ENCODE measurements at places on chromosomes 3 and 15.

GRCh38 chr15:42921342-42921731, 759 bp upstream of the TTBK2 start:
- no peak for DNase-seq

GRCh38 chr3:154779571-154779970, 300.5 kb upstream of the MME start:
- DNase-seq = no peak

DNA sequence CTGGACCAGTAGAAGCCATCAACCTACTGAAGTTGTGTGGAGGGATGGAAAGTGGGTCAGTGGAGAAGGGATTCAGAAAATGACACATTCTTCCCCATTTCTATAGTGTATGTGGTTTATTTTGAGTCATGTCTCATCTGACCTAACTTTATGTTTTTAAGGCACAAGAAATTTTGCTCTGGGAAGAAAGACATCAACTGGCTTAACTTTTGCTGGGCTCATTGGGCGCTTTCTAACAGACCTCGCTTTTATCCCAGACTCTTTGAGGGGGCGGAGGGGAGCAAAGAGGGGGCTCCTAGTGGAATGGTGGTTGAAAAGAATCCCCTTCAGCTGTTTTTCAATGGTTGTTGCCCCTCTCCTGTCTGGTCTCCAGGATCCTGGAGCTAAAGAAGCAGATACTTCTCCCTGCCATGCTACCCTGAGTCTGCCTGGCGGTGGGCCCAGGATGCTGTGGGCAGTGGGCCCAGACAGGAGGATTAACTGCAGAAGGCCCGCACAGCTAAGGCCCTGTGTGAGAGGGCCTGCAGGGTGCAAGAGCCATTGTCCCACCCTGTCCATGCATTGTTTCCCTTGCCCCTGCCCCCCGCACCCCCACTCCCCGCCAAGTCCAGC, 14.5 kb downstream of the CSRNP1 start:
- no peak for DNase-seq

DNA sequence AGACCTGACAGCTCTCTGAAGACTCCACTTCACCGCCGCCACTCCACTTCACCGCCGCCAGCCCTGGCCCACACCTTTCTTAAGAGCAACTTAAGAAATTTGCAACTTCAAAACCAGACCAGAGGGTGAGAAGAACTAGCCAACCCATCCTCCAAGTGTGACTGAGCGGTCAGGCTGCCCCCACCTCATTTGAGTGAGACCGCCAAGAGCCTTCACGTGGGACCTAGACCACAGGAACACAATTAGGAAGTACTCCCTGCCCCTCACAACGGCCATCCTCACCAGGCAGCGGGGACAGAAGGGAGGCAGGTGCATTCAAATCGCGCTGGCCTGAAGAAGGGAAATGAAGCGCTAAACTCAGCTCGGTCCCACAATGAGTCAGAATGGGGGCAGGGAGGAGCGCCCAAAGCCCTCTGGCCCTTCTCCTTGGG, 156.8 kb upstream of the BCL6 start:
- DNase-seq = no peak

GRCh38 chr3:126407412-126408044, 12.8 kb downstream of the CFAP100 start:
- no peak for DNase-seq

GRCh38 chr15:48096813-48097212, 24.0 kb upstream of the SLC24A5 start:
- DNase-seq = no peak
